IMR-90 (cell line): ENCODE measurements at places on chromosomes 7 and 10. TPM values are rescaled to one million over a fixed set of nuclear protein-coding genes. Genes with fewer than 3 reads are reported as not detected.
A peak's percentile ranks its signal among the peaks of the same experiment; 100 is the strongest.

Gene PAPSS2
- total RNA-seq = 55.0 and 58.6 TPM in 2 replicates

Gene CYP2C19
- not detected in 2 replicates for total RNA-seq

Gene MSMB
- not detected in 2 replicates for total RNA-seq

Gene KCNH2
- total RNA-seq = 0.56 and 0.90 TPM in 2 replicates

Gene SLC39A12
- total RNA-seq = not detected in 2 replicates

Gene CYP3A4
- not detected in 2 replicates for total RNA-seq

DNA sequence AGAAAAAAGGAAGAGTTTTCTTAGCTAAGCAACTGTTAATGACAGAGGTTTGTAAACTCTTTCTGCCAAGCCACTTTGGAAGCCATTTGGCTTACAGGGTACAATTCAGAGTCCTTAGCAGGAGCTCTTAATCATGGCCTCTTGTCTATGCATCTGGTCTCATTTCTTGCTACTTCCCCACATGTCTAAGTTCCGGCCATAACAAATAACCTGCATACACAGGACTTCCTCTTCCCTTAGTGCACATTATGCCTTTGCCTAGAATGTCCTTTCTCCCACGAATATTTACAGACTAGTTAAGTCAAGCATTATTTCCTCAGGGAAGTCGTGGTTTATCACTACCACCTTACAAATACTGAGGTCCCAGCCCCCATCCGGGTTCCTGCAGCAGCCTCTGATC is 8.6 kb upstream of the UPF2 start:
- DNase-seq = no peak

DNA sequence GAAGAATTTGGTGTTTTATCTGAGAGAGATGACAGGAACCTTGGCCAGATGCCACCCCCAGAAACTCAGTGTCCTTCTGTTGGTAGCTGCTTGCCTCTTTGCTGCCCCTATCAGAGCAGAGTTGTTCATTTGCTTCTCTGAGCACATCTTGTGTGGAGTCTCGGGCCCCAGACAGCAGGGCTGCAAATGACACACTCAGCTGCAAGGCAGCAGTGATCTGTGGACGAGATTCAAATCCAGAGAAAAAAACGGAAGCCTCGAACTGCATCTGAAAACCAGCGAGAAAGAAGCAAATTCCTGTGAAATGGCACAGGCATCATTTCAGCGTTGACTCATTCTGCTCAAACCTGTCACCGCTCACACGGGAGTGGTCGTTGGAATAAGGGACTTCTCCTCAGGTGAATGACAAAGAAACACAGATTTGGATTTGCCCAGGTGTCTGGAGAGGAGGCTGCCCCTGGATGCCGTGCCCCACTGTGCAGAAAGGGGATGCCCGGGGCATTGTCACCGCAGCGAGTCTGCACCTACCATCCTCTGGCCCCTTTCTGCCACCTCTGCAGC is 144.7 kb downstream of the PFKFB3 start:
- peak; percentile 7 for DNase-seq

DNA sequence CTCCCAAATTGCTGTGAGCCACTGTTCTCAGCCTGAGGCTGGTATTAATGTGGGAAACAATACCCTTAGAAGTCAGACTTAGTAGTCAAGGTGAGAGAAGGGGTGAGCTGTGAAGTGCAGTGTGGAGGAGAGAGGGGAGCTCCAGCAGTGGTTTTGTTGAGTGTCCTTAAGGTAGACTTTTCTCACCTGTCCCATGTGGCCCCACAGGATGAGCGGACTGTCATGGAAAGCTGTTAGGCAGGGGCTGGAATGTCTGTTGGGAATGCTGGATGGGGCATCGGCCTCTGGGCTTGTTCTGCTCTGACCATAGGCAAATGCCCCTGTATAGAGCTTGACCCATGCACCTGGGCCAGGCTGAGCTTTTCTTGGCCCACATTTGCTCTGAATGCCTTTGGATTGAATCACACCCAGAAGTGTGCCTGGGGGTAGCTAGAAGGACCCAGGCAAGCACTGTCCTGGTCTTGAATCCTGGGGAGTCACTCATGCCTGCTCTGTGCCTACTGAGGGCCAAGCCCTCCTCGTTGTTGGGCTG is 36.3 kb upstream of the SH2D4B start:
- DNase-seq = no peak

DNA sequence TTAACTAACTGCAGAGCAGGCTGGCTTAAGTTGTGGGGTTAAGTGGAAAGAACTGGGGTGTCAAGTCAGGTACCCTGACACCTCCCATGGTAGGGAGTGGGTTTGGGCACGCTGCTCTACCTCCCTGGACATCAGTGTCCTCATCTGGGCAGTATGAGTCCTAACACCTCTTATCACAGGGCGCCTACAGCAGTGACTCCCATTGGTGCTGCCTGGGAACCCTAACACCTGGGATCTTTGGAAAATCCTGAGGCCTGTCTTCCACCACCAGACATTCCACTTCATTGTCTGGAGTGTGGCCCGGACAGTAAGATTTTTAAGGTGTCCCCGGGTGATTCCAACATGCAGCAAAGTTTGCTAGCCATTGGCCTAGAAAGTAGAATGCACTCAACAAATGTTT is 239.1 kb downstream of the SKAP2 start:
- DNase-seq = no peak

DNA sequence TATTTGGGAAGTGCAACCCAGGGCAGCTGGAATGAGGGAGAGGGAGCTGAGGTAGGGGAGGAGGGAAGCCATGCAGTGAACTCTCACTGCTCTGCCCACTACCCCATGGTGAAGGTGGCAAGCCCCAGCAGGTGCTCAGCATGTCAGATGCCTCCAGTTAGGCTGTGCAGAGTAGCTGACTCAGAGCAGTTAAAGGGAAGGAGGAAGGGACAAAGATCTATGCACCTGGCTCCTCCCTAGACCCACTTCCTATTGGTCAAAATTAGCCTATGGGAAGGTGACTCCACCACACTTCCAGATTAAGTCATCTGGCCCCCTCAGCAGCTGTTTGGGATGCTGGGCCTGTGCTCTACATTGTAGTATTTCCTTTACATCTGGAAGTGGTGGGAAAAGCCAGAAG is 125.7 kb upstream of the MTPN start:
- DNase-seq = no peak

GRCh38 chr7:83947260-83947659 is 247.3 kb downstream of the SEMA3A start:
- no peak for DNase-seq

DNA sequence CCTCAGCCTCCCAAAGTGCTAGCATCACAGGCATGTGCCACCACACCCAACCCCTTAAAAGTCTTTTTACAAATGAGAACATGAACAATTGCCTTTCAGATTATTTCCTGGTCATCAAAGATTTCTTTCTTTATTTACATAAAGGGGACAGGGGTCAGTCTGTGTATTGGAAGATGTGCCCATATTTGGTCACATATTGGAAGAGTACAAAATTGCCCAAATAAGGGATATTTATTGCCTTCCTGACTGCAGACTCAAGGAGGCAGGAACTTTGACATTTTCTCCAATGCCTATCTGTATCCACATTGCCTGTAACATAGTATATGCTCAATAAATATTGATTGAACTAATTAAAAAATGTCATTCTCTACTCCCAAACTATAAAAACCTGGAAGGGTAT is 25.9 kb upstream of the HERPUD2 start:
- no peak for DNase-seq

DNA sequence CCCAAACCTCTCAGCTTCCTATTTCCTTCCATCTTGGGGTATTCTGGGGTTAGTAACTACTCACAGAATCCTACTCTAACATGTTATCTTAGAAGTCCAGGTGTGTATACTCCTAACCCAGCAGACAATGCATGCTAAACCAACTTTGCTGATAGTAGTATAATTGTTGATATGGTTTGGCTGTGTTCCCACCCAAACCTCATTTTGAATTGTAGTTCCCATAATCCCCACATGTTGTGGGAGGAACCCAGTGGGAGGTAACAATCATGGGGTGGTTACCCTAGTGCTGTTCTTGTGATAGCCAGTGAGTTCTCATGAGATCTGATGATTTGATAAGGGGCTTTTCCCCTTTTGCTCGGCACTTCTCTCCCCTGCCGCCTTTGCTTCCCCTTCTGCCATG is 135.1 kb downstream of the CHRM2 start:
- no peak for DNase-seq

GRCh38 chr10:80131499-80131901 is 1.0 kb upstream of the PLAC9 start:
- DNase-seq = no peak

- no peak for DNase-seq
Measured at GRCh38 chr7:2214636-2215035, 18.1 kb downstream of the MAD1L1 start.

DNA sequence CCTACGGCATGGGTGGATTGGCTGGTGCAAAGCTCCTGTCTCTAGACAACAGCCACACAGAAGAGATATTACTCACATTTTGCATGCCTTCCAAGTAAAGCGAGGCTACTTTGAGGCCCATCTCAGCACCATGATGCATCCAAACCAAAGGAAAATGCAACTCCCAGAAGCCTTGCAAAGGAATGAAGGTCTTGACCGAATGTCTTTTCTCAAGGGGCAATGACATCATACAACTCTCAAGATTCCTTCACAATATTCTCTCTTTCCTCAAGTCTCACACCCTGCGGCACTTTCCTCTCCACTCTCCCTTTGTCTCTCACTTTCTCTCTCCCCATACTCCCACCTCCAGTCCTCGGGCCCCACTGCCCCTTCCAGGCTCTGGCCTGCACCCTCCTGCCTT is 44.8 kb upstream of the CPXM2 start:
- DNase-seq = no peak

DNA sequence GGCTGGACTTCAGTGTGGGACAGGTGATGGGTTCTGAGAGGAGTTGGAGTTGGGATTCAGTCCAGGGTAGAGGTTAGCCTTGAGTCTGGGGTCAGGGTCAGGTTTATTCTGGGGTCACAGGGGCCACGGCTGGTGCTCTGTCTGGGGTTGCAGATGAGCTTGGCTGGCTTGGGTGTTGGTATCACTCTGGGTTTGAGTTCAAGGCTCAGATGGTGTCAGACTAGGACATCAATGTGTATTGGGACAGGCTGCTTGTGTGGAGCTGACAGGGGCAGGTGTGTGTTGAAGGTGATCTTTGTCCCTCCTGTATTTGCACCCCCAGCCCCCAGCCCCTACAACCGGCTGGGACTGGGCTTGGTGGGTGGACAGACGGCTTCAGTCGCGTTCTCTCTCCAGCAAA is 26.8 kb downstream of the TMEM270 start:
- DNase-seq = no peak

GRCh38 chr7:47511699-47512370 is 70.1 kb downstream of the TNS3 start:
- no peak for DNase-seq

GRCh38 chr10:61294131-61294530 is 159.1 kb downstream of the TMEM26 start:
- DNase-seq = no peak

DNA sequence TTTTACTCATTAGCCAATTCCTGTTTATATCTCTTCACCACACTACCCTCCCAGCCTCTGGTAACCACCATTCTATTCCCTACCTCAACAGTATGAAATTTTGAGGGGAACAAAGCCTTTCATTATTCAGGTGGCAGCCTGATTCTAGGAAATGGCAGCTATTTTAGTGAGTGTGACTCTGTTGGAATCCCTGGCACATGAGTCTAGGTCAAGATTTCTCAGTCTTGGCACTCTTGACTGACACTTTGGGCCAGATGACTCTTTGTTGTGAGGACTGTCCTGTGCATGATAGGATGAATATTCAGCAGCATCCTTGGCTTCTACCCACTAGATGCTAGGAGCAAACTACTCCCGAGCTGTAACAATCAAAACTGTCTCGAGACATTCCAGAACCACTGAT is 322.8 kb upstream of the PHYHIPL start:
- no peak for DNase-seq
